ENCODE measurements at places on chromosomes 16 and 17.
A peak's percentile ranks its signal among the peaks of the same experiment; 100 is the strongest.

- no peak for DNase-seq
Measured at GRCh38 chr17:6755281-6755680, 565 bp upstream of the XAF1 start.

GRCh38 chr16:23424292-23424958 is 28.6 kb downstream of the COG7 start:
- DNase-seq: no peak

DNA sequence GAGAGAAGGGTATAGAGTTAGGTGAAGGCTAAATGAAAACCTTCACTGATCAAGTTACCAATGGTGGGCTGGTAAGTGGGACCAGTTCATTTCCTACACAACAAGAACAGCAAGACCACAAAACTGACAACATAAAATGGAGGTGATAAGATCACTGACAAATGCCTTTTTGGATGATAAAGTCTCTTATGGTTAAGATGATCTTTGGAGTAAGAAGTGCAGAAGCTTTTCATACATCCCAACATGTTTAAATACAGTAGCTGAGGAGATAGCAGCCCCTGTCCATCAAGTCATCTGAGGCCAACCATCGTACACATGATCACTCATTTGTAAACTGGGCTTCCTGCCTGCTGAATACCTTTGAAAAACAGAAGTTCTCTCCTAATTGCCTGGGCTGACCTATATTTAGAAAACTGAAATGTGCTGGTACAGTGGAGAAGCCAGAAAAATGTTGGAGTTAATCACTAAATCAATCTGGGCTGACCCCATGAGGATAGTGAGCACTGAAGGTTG is 259.0 kb upstream of the ZFHX3 start:
- no peak for DNase-seq

DNA sequence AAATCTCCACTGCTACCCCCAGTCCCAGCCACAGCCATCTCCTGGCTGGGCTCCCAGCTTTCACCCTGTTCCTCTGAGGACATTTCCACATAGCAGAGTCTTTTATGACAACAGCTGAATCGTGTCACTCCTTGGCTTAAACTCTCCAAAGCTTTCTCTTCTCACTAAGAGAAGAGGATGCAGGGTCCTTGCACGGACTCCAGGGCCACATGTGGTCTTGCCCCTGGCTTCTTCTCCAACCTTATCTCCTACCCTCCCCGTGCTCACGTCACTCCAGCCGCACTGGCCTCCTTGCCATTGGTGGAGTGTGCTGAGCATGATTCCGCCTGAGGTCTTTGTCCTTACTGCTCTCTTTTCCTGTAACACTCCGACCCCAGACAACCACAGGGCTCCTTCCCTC is 39.9 kb upstream of the CCDC182 start:
- peak; percentile 67 for DNase-seq

- no peak for DNase-seq
Measured at GRCh38 chr17:47423406-47424295, 99.9 kb downstream of the EFCAB13 start.

DNA sequence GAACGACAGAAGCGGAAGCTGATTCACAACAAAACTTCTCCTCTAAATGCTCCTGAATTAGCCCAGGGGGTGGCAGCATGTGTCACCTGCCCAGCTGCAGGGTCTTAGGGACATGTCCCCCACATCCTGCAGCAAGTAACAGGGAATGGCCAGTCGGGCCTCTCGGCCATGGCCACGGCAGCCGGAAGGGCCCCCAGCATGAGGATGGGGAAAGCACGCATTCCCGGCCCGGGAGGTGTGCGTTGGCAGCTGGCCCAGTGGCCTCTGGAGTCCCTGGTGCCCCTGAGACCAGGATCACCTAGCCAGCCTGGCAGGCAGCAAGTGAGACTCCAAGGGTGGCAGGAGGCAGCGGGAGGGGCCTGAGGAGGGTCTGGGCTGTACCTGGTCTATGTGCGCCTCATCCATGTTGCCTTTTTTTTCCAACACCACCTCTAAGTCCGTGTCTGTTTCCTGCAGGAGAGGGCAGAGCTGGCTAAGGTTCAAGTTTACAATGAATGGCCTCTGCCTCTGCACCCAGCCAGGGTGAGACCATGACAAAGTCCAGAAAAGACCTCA is 7.0 kb downstream of the KNOP1 start:
- DNase-seq: no peak

DNA sequence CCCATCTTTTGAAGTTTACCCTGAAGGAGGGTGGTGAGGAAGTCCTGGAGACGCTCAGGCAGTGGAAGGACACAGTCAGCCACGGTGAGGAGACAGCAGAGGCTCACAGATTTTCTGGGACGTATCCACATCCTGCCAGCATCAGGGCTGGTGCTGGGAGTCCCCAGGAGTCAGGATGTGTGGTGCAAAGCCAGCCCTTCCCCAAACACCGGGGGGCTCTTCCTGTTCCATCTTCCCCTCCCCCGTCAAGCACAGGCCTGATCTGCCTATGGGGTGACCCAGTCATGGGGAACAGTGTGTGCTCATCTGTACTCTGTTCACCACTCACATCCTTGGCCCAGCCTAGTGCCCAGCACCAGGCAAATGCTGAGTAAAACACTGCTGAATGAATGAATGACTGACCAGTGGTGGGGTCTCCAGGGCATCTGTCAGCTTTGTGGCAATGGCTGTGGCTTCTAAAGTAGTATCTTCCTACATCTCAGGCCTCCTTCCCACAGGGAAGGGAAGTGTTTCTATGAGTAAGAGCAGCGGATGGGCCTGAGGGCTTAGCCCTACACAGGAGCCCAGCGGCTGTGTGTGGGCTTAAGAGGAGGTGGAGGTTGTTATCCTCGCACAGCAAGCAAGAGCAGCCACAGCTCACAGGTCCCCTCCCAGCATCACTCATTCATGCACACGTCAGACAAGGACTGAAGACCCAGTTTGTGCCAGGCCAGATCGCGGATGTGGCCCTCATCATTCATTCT is 23.3 kb downstream of the NOS2 start:
- no peak for DNase-seq

GRCh38 chr16:79623062-79623461 is 22.5 kb upstream of the MAF start:
- DNase-seq: no peak

- no peak for DNase-seq
Measured at GRCh38 chr17:6532441-6532885, 23.9 kb downstream of the PITPNM3 start.

DNA sequence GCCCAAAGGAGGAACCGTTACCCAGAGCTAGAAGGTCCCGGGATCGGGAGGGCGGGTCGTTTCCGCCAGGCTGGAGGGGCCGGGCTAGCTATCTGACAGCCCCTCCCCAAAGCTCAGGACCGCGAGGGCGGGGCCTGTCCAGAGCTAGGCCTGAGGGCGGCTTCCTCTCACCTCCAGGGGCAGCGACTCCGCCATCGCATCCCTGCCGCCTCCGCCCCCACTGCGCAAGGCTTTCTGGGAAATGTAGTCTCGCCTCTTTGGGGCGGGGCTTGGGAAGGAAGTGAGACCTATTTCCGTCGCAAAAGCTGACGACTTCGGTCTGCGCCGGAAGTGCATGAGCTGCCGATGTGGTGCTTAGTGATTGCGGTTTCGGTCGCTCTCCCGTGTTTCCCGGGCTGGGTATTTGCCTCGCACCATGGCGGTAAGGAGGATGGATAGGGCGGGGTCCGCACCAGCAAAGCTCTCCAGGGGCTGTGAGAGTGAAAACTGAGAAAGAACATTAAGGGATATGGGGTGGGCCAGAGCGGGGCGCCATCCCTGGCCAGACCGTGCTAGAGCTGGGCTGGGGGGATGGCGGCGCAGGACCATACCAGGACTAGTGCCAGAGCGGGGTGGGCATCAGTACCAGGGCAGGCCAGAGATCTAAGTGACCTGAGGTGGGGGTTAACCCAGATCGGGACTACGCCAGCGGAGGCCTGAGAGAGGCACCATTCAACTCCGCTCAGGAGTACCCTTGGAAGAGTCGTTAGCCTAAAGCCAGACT is at the start of gene TMEM208:
Gene TMEM208, plus strand, starts transcription at position 327 of the 763 bp plus-strand sequence. Its CDS starts 89 bp downstream, at position 416.
- DNase-seq: peak; percentile 98

- DNase-seq: no peak
Measured at GRCh38 chr16:745739-746138, 4.9 kb upstream of the CIAO3 start.

DNA sequence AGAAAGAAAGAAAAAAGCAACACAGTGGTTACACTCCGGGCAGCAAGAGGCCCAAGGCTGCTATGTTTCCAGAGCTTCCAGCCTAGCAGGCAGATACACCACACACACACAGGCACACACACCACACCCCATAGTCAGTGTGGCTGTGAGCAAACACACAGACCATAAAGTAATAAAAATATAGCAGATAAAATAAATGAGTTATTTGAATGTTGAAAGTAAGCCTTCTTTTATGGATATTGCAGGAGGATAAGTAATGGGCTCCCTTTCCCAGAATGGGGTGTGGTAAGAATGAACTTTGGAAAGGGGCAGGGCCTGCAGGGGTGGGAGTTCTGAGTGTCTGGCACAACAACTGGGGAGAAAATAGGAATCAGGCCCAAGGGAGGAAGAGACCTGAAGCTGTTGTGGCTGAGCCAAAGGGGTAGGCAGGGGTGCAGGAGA is 4.8 kb upstream of the CDK5RAP3 start:
- DNase-seq: no peak

DNA sequence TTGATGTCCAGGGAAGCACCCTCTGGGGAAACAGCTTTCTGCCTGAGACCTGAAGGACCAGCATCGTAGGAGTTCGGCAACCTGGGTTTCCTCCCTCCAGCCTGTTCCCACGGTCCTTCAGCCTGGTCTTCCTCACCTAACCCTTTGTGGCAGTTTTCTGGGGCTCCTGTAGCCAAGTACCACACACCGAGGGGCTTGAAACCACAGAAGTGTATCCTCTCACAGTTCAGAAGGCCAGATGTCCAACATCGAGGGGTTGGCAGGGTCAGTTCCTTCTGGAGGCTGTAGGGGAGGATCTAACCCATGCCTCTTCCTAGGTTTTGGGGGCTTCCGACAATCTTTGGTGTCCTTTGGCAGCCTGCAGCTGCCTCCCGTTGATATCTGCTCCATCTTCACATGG is 381.0 kb upstream of the TNRC6C start:
- no peak for DNase-seq
